ENCODE measurements at places on chromosomes 7 and 10.

- no peak for DNase-seq
Measured at GRCh38 chr7:27842851-27843250, 102.9 kb downstream of the TAX1BP1 start.

DNA sequence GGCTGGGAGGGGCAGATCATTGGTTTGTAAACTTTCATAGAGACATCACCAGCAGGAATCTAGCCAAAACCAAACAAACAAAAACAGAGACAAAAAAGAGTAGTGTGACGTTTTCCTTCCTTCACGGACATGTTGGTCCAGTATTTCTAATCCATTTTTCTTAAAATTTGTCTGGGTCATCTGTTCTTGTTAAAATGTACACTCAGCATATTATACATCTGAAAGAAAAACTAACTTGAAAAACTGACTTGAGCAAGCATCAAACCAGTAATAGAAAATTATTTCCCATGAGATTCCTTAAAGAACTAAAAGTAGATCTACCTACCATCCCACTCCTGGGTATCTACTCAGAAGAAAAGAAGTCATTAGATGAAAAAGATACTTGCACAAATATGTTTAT is 164.2 kb downstream of the KLF6 start:
- no peak for DNase-seq

DNA sequence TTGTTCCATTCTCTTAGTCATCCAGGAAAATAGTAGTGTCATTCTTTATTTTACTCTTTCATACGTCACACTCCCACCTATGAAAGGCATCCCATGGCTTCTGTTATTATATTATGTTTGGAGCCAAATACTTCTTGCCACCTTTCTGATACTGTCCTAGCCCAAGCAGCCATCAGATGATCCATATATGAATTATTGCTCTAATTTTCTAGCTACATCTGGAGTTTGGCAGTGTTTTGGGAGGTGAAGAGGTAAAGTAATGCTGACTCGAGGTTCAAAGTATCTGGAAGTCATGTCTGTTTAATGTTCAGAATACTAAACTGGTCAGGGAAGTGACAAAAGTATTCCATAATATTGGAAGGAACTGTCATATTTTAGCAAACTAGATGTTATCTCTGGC is 362.5 kb downstream of the GPR37 start:
- DNase-seq, result no peak

- no peak for DNase-seq
Measured at GRCh38 chr10:28839600-28840007, 162.3 kb downstream of the BAMBI start.
